NCI-H69 (cell line): ENCODE measurements at places on chromosomes 5 and 9.

DNA sequence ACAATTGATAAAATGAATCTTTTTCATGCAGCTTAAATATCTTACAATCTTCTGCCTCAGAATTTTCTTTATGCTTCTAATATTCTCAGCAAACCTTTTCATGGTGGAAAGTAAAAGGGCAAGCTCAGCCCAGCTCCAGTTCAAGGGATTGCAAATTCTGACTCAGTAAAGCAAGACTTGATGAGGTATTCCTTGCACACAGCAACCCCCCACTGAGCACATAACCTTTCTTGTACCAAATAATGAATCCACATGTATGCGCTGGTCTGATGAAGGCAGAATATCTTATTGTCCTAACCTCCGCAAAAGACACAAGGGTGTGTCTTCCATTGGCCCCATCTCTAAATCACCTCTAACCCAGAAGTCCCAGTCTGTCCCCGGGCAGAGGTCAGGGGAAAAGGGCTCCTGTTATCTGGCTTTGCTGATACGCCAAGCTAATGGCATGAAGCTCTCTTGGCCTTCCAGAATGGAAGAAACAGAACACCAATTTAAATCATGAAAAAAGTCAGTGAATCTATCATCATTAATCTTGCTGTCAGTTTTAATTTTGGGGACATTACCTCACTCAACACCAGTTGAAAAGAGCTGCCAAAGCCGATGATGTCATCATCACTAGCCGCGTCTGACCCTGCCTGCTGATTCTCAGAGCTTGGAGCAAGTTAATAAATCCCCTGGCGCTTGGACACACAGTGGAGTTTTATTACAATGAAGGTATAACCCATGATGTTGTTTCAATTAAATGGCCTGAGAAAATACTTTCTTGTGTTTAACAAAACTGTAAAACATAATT is 592.5 kb upstream of the CLINT1 start:
- peak; percentile 50 for DNase-seq

DNA sequence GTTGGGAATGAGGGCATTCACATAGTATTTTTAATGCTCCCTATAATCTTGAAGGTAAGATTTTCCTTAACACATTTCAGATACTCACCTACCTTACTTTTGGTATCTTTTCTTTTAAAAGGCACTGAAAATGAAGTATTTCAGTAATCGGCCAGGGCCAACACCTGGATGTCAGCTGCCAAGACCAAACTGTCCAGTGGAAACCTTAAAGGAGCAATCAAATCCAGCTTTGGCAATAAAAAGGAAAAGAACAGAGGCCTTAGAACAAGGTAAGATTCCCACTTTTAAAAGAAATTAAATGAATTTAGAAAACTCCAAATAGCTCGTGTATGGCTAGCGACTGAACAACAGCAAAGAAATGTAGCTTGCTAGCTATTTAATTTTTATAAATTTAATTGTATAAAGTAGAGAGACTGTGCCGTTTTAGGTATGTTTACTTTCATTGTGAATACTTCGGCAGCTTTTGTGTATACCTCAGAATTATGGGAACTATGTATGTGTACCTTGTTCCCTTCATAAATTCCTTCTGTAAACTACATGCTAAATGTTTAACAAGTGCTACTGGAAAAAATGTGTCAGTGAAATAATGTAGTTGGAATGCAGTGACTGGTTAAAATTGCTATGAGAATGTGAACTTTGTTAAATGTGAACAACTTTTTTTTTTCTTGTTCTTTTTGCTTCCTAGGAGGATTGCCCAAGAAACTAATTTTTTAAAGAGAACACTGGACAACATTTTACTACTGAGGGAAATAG is 41.9 kb downstream of the CDK7 start:
- DNase-seq: no peak

DNA sequence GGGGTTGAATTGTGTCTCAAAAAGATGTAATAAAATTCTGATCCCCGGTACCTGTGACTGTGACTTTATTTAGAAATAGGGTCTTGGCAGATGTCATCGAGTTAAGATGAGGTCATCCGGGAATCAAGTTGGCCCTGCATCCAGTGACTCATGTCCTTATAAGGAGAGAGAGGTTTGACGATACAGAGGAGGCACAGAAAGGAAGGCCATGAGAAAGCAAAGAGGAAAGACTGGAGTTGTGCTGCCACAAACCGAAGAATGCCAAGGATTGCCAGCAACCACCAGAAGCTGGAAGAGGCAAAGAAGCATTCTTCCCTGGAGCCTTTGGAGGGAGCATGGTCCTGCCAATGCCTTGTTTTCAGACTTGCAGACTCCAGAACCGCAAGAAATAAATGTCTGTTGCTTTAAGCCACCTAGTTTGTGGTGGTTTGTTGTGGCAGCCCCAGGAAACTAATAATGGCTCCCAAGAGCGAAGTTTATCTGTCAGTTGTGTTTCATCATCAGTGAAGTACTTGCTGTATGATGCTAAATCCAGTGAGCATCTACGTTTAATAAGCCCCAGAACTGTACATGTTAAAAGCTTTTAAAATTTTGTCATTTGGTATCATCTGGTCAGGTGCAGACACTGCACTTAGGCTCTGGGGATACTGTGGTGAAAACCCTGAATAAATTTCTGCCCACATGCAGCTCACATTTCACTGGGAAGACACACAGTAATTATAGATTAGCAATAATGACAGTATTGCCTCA is 114.8 kb downstream of the TLE4 start:
- no peak for DNase-seq

- no peak for DNase-seq
These were observed 115.9 kb downstream of the PIK3R1 start for GRCh38 chr5:68331192-68332079.

GRCh38 chr5:61386045-61386800 is 54.2 kb downstream of the ZSWIM6 start:
- peak; percentile 71 for DNase-seq

DNA sequence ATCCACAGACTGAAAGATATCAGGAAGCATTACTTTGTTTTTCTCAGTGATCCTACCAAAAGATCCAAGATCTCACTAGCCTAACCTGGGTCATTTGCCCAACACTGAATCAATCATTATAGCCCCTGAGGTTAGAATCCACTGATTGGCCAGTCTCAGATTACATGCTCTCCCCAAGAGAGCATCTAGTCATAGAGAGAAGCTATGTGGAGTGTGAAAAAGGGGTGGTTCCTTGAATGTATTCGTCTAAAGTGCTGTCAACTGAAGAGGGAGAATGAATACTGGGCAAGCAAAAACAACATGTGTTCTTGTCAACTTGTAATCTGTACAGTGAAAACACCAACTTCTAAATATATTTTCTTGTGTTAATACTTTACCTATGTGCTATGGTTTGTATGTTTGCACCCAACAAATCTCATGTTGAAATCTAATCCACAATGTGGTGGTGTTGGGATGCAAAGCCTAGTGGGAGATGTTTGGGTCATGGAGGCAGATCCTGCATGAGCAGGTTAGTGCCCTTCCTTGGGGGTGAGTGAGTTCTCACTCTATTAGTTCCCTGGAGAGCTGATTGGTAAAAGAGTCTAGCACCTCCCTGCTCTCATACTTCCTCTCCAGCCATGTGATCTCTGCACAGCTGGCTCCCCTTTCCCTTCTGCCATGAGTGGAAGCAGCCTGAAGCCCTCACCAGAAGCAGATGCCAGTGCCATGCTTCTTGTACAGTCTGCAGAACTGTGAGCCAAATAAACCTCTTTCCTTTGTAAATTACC is 60.3 kb upstream of the PJA2 start:
- DNase-seq: no peak

DNA sequence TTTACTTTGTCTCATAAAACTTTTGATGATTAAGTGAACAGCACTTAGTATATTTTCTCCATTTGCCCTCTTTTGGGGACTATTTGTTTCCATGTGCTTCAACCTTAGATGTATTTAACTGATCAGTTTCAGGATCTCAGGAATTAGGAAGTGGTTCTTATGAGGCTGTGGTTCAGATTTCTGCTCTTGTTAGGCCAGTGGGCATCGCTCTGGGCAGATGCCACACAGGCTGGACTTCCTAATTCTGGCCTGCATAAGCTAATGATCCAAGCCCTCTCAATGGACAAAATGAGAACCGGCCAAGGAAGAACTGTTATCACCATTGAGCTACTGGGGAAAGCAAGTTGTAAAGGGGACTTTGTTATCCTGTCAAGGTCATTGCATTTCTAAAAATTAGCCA is 6.9 kb downstream of the ARHGAP26 start:
- DNase-seq: no peak

GRCh38 chr9:132412089-132412488 is 2.1 kb downstream of the CFAP77 start:
- peak; percentile 69 for DNase-seq

DNA sequence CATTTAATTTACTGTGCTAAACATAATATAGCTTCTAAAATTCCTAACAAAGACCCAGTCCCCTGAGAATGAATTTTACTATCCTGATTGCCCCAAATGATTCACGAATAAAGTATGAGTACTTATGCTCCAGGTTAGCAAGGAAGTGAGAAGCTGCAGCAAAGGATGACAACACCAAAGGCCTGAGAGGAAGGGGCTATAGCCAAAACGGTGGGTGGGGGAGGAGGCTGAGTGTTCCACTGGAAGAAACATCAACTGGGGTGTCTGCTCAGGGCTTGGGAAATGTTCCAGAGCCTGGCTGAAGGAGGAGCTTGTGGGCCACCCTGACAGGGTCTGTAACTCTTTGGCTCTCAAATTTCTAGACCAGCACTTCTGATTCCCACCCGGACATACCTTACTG is 157.3 kb downstream of the ADAMTS12 start:
- DNase-seq: no peak

DNA sequence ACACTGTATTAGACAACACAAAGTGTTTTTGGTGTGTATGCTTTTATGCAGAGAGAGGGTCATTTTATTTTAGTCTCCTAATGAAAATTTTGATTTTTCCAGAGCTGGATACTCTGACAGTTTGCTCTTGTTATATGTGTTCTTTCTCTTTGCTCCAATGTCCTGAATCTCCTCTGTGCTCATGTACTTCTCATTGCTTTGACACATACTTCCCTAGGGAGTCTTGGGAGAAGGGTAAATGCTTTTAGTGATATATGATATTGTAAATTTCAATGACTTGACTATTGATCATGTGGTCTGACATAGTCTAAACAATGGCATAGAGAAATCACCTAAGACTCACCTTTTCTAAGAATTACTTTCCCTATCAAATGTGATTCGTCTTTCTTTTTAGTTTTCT is 972.6 kb upstream of the EDIL3 start:
- DNase-seq: peak; percentile 65

DNA sequence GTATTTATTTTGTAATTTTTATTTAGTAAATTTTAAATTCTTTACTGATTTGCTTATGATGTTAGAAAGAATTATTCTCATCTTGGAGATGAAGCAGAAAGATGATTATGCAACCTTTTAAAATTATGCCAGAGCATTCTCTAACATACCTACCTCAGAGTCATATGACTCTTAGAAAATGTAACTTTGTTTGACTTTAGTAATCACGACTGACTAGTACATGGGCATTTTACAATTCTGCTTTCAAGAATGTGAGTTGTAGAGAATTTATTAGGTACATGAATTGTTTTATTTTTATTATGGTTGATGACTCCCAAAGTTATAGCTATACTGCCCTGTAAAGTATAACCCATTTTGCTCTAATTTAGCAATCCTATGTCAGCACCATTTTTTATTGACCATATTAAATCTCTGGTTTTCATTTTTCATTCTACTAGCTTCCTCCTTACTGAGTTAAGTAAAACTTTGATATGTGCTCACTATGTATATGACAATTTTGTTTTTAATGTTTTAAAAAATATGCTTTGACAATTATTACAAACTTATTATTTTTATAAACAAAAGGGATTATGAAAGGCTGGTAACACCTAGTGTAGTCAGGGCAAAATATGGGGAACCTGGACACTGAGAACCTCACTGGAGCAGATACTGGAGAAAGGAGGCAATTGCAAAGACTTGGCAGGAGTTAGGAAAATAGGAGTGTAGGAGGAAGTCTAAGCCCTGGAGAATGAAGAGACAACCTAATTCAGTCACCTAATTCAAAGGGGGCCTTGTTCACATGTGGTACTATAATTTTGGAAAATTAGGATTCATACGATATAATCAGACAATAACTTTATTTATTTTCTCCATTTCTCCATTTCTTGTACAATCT is 249.7 kb upstream of the DAB2 start:
- DNase-seq: no peak

DNA sequence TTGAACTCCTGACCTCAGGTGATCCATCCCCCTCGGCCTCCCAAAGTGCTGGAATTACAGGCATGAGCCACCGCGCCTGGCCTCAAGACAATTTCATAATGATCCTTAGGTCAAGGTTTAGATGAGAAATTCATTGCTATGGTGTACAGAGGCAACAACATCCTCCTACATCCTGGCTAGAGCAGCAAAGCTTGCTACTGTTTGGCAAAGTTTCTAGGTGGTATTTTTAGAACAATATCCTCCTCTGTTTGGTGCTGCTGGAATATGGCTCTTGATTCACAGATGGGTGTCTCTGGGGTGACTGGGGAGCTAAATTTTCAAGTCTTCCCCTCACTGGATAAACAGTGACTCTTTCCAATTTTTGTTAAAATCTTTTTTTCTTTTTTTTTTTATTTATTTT is 30.6 kb downstream of the CRHBP start:
- no peak for DNase-seq

GRCh38 chr5:151820271-151820670 is 48.5 kb downstream of the G3BP1 start:
- no peak for DNase-seq

GRCh38 chr5:142455856-142456255 is 131.0 kb upstream of the SPRY4 start:
- no peak for DNase-seq
